ENCODE measurements at places on chromosomes 4 and X.

- no peak for DNase-seq
Measured at GRCh38 chrX:27767387-27767786, 40.4 kb upstream of the MAGEB10 start.

DNA sequence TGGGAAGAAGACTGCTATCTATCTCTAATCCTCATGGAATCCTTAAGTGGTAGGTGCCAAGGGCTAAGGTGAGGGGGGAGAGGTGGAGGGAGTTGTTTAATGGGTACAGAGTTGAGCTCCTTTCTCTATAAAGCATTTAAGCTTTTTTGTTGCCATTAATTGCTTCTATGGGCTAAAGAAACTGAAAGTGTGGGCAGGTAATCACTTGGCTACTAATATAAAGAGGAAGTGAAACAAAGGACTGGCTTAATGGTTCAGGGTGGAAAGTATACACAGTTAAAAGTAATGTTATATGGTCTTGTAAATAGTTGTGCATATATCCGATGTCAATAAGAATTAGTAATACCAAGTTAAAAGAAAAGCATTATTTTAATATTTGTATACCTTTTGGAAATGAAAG lies 83.9 kb downstream of the POLA1 start:
- no peak for DNase-seq

DNA sequence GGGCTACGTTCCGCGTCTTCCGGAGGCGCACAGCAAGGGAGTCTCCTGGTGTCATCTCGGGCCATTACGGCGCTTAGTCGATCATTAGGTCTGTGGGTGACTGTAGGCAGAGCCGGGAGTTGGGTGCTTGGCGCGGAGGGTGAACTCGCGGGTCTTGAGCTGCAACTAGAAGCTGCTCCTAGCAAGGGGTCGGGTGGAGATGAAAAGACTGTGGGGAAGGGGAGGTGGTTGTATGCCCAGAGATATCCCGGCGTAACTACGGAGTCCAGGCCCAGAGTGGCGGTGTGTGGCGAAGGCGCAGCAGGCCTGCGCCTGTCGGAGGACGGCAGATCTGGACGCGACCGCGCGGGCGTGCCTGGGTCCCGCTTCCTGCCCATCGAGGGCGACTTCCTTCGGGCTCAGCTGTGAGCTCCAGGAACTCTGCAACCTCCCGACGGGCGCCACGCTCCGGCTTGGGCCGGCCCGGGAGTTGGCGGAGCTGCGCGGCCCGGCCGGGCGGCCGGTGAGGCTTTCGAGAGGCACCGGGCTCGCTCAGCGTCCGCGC lies 2.7 kb upstream of the NKX3-2 start:
- no peak for DNase-seq

DNA sequence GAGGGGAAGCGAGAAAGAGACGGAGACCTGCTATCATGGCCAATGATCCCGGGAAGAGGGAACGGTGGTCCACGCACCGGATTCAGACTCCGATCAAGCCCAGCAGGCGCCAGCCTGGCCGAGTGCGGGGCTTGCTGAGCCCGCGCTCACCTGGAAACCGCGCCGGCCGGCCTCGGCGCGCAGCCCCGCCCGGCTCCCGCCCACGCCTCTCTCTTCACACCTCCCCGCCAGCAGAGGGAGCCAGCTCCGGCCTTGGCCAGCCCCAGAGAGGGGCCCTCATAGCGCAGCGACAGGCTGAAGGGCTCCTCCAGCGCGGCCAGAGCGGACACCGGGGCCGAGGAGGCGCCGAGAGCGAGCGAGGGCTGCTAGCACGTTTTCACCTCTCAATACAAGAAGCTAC lies 36.8 kb upstream of the SPANXN2 start:
- no peak for DNase-seq

DNA sequence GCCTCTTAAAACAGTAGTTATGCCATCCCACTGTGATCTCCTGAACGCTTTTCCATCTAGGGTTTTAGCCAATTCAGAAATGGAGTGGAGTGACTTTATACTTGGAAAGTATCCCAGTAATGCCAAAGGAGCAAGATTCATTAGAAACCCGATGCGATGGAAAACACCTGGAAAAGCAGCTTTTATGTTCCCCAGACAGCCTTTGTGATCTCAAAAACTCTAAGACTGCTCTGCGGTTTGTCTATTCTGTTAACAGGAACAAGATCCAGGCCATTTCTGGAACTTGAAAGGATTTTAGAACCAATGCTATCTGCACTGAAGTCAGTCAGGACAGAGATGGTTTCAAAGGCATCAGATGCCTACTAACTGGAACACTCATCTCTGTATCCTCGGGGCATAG lies 145.1 kb downstream of the APBB2 start:
- no peak for DNase-seq

DNA sequence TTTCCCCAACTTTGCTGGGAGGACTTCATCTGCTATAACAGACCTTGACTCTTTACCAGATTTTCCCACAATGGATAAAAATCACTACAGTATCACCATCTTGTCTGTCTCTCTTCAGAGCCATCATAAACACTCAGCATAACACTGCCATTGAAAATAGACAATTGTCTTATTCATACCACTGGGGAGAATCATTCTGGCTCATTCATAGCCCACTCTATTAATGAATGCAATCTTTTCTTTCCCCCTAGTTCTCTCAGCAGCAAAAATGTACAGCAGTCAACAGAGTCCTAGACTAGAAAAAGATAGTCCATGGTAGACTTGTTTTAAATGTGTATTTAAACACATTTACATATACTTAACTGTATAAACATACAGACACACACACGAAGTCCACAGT lies 19.2 kb downstream of the SLC9A7 start:
- no peak for DNase-seq

DNA sequence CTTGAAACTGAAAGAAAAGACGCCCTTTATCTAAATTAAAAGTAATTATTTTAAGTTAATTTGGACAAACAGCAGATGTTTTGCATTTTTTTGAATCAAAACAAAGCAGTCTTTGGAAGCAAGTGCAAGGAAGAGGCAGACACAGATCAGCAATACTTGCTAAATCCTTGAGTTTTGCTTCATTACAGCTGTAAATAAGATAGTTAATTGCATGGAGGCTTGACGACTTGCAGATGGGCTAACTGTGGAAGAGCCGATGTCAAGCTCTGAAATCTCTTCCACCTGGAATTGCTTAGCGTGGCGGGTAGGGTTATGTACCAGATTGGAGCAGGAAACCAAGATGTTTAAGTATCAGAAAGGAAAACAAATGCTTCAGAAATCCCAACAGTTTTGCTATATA lies 148.8 kb downstream of the POLA1 start:
- no peak for DNase-seq

DNA sequence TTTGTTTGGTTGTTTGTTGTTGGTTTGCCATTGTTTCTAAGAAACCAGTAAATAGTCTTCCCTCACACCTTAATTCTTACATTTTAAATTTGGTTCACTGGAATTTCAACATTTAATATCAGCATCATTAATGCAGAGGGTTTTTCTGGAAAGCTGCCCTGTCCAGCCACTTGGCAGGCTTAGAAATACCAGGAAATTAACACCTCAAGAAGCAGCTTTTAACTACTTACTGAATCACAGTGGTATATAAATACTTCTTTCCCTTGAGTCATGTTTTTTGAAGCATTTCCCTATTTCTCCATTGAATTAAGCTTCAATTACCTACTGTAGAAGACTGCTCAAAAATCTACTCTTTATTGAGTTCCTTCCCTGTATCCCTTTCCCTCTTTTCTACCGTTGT lies 1221.1 kb upstream of the ADGRL3 start:
- no peak for DNase-seq

DNA sequence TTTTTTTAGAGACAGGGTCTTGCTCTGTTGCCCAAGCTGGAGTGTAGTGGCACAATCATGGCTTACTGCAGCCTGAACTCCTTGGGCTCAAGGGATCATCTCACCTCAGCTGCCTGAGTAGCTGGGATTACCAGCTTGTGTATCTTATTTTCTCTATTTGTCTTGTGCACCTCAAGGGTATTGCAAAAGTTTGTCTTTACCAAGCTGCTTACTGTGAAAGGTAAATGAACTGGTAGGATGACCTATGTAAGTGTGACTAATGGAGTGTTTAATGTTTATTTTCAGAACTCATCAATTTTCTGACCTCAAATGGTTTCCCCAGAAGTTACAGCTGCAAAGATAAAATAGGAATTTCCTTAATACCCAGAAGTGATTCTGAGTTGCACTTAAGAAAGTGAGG lies 5.3 kb upstream of the FGA start:
- no peak for DNase-seq

DNA sequence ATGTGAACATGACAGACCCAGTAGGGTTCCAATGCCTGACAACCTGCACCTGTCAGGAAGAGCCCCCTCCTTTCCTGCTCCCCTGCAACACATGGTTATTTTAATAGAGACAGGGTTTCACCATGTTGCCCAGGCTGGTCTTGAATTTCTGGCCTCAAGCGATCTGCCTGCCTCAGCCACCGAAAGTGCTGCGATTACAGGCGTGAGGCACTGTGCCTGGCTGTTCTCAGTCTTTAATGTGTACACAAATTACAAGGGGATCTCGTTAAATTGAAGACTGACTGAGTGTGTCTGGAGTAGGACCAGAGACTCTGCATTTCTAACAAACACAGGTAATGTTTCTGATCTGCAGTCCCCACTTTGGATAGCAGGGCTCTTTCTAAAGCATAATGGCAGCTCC lies 55.4 kb downstream of the NPNT start:
- DNase-seq: no peak

DNA sequence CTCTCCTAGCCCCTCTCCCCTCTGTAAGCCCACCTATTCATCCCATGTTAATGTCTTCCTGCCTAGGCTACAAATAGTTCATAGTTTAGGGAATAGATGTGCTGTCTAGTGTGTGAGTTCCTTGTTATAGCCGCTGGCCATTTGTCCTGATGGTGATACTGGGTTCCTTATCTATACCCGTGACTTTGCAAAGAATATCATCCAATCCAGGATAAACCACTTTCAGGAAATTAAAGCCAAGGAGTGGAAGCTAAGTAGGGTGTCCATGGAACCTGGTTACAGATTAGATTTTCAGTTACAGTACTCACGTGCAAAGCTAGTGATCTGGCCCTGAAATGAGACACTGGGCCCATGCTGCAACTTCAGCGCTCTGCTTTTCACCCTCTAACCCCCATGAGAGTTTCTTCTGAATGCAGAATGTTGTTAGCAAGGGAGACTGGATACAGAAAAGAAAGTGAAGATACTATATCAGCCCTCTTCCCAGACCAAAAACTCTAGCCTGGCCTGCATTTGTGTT lies 111.4 kb downstream of the TMEM164 start:
- no peak for DNase-seq

DNA sequence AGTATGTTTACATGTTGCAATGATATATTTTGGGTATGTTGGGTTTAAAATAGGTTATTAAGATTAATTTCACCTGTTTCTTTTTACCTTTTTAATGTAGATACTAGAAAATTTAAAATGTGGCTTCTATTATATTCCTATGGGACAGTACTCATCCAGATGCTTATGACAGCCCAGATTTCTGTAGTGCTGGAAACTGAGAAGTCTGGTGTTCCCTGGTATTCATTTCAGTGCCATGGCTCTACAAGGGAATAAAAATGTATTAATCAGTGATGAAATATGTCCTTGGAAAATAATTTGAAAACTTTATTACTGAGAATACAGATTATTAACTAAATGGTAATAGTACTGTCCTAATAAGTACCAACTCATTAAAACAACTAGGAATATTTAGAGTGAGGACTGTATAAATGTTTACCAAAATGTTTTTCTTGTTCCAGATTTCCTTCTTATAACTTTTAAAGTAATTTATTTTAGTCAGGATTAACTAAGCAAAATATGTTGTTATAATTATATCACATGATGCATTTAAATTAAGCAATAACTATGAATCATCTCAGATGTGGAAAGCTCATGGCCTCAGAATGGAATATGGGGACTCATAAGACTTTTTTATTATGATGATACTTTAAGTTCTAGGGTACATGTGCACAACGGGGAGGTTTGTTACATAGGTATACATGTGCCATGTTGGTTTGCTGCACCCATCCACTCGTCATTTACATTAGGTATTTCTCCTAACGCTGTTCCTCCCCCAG lies 25.3 kb downstream of the ARHGAP24 start:
- DNase-seq: no peak

- no peak for DNase-seq
Measured at GRCh38 chrX:107654566-107654871, 26.2 kb downstream of the PRPS1 start.

DNA sequence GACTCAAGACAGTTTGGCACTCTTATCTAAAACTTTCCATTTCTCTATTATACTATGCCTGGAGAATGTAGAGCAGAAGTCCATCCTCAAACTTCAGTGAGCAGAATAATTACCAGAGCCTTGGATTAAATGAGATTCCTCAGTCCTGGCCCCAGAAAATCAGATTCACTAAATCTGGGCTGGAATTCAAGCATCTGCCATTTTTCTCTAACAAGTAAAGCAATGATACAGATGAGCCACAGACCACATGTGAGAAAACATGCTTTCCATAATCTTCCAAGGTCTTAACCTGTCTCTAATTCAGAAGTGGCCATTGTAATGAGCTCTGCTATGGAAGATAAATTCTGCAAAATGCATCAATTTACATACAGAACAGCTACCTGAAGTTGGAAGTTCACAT lies 25.4 kb downstream of the SOWAHB start:
- DNase-seq: no peak

DNA sequence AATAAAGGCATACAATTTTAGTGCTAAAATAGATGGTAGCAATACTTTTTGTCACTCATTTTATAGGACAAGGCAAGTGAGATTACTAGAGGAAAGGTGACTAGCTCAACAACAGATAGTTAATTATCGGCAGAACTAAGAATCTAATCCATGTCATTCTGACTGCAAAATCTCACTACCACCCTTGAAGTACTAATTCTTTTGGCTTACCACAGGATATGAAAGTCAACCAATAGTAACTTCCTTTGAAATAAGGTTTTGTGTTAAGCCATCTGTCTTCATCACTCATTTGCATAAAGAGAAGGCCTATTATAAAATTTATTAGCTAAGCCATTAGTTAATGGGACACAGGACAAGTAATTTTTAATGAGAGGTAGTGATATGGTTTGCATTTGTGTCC lies 25.3 kb upstream of the ZMAT1 start:
- DNase-seq: no peak

DNA sequence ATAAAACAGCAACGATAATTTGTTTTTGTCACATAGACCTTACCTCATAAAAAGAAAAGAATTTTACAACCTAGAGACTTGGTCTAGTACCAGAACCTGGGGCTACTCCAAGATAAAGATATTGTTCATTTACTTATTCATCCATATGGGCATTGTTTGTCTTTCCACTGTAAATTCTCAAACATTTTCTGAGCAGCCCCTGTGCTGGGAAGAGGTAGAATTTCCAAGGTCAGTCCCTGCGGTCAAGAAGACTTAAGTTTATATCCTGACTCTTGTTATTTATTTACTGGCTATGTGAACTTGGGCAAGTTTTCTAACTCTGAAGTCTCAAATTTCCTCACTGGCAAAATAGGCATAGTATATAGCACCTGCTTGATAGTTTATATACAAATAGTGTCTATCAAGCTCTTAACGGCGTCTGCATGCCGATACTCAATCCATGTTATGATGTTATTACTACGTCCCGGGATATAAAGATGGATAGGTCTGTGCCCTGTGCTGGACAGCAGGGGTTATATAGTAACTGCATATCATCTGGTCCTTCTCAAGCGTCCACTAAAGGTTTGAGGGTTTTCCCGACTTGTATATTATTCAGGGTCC lies 222.1 kb upstream of the TAPT1 start:
- no peak for DNase-seq
